Stimulated activated CD8-positive, alpha-beta memory T cell treated with anti-CD3 and anti-CD28 coated beads, Interleukin-15, amount 100 ng/mL, for 1 hour (primary cell): ENCODE measurements at places on chromosomes 16 and 17.

DNA sequence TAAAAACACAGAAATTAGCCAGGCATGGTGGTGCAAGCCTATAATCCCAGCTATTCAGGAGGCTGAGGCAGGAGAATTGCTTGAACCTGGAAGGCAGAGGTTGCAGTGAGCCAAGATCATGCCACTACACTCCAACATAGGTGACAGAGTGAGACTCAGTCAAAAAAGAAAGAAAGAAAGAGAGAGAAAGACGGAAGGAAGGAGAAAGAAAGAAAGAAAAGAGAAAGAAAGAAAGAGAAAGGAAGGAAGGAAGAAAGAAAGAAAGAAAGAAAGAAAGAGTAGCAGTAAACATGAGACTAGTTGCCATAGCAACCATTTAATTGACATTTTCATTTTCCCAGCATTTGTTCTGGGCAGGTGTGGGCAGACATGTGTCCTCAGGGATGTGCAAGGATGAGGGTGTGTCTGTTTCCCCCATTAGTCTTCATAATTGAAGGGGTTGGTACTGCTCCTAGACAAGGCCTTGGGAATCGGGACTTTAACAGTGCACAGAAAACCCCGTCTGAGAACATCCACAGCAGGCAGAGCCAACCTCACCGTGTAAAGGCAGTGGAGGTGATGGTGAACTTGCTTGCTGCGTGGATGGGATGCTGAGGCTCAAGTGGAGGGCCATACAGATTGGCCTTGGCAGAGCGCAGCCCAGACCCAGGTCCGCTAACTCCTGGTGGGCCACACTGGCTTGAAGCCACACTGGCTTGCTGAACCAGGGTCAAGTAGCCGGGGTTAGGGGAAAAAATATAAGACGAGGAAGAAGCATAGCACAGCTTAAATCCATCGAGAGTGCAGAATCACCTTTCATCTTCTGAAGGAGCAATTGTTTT is 35.2 kb upstream of the KIFC3 start:
- DNase-seq = no peak

- DNase-seq = no peak
These were observed 5.8 kb downstream of the PRSS27 start for GRCh38 chr16:2713985-2714774.

DNA sequence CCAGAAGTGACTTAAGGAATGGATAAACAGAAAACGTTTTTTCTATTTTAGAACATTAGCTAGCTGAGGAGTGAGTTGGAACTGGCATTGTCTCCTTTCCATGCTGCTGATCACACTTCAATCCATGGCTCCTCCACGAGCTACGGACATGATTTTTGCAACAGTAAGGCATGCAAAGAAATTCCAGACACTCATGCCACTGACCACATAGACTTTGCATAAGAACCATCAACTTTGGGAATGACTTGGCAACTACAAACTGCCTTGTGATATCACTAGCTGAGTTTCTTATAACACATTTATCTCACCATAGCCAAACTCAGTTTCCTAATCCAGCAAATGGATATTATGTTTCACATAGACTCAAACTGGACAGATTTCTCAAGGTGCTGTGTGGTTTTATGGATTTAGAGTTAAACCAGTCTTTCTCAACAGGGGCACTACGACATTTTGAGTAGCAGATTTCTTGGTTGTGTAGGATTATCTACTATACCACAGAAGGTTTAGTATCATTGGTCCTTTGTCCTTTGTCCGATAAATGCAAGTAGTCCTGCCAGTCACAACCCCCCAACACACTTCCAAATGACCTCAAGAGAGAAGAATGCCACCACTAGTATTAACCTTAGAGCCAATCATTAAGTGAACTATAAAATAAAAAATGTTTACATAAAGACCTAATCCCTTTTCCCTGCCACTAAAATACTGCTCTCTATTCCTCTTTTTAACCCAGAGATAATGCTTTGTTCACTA is 48.3 kb upstream of the C17orf78 start:
- DNase-seq = no peak

- DNase-seq = no peak
These were observed 445.6 kb upstream of the CA10 start for GRCh38 chr17:52604105-52604504.

DNA sequence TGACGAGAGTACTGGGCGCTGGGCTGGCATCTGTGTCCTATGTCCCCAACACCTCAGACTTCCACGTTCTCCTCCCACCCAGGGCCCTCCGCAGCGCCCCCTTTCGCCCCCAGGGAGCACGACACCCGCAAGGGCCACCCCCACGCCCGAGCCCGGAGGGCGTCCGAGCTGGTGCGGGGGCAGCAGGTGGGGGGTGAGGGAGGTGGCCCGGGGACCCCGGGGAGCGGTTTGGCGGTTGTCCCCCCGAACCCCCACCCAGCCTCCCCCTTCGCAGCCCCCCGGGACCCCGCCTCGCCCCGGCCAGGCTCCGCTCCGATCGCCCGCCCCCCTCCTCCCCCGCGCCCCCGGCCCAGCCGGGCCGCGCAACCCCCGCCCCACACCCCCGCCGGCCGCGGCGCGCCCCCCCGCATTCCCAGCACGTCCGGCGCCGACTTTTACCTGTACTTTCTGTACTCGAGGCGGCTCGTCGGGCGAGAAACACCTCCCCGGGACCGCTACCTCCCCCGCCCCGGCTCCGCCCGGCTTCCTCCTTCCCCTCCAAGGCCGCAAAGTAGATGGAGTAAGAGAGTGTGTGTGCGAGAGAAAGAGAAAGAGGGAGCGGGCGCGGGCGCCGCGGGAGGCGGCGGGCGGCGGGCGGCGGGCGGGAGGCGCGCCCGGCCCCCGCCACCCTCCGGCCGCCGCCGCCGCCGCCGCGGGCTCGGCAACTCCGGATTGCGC is 901 bp downstream of the CDYL2 start:
- DNase-seq = no peak

GRCh38 chr16:339680-340079 is 12.8 kb downstream of the AXIN1 start:
- DNase-seq = no peak

GRCh38 chr16:66485376-66485775 is 58.3 kb downstream of the BEAN1 start:
- no peak for DNase-seq
